ENCODE measurements at places on chromosomes 6 and 20.
A peak's percentile ranks its signal among the peaks of the same experiment; 100 is the strongest.

DNA sequence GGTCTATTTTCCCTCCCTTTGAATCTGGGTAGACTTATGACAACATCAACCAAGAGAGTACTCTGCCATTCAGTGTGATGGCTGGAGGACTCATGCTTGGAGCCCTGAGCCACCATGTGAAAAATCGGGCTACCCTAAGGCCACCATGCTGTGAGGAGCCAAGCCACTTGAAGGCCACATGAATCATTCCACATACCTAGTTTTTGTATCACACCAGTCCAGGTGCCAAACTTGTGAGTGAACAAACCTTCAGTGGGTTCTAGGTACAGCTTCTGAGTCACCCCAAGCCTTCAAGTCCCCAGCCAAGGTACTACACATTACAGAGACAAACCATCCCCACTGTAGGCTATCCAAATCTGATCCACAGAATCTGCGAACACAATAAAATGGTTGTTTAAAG is 37.4 kb upstream of the E2F3 start:
- DNase-seq: no peak

DNA sequence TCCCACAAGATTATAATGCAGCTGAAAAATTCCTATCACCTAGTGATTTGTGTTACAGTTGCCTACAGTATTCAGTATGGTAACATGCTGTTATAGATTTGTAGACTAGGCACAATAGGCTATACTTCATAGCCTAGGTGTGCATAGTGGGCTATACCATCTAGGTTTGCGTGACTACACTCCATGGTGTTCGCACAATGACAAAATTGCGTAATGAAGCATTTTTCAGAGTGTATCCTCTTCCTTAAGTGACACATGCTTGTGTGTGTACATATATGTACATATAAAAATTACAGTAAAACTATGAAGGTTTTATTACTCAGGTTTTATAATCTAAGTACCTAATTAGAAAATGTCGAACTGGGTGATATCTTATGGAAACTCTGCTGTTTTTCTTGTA is 133.0 kb downstream of the FARS2 start:
- no peak for DNase-seq

- DNase-seq: no peak
Observed at GRCh38 chr20:46590443-46590842, 40.0 kb upstream of the OCSTAMP start.

- DNase-seq: peak; percentile 65
Observed at GRCh38 chr20:31833130-31833930, 12.1 kb downstream of the FOXS1 start.

DNA sequence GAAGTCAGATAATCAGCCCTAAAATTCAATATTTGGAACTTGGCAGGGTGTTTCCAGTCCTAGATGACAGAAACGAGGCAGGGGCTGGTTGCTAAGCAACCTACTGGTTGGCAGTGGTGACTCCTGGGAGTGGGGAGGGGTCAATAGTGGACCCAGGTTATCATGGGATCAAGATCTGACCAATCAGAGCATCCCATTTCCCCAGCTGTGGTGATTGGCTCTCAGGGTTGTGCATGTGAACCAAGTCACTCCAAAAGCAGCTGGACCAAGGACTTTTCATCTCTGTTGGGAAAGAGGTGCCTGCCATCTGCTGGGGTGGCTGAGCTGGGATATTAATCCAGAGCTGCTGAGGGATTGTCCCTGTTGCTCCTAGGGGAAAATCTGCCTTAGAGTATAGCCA is 253.4 kb downstream of the PREX1 start:
- DNase-seq: no peak

DNA sequence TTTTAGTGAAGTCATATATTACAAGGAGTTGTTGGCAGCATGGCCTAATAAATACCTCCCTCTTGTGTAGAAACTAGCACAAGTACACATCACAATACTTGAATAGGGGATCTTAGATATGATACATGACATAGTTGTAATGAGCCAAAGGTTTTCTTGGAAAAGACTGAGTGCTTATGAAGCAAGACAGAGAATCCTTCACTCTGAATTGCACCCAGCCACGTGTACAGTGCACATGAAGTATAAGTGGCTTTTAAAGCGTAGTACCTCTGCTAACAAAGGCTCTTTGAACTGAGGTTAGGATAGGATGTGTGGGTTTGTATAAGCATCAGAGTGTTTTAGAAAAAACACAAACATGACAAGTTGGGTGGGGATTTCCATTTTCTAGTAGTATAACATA is 145.5 kb upstream of the STMND1 start:
- peak; percentile 28 for DNase-seq

GRCh38 chr6:72078096-72078495 is 191.7 kb downstream of the RIMS1 start:
- DNase-seq: no peak

DNA sequence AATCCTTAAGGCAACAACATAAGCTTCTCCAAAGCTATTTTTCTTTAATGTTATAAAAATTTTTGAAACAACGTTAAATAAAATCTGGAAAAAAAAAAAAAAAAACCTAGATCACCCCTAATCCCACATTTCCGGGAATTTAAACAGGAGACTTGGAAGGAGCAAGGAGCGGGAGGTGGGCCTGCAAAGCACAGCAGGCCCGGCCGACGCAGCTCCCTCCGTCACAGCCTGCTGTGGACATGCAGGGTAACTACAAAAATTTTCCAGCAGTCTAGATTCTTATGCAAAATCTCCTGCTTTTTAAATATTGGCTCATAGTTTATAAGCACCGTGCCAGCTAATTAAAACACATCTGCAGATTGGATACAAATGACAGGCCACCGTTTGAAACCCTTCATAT is 23.5 kb downstream of the FOXF2 start:
- DNase-seq: no peak

GRCh38 chr20:61814244-61814643 is 251.4 kb downstream of the TAF4 start:
- no peak for DNase-seq

- no peak for DNase-seq
Observed at GRCh38 chr20:38209054-38209675, 44.1 kb upstream of the TGM2 start.

GRCh38 chr20:59495894-59496510 is 108.3 kb upstream of the PHACTR3 start:
- DNase-seq: peak; percentile 80

DNA sequence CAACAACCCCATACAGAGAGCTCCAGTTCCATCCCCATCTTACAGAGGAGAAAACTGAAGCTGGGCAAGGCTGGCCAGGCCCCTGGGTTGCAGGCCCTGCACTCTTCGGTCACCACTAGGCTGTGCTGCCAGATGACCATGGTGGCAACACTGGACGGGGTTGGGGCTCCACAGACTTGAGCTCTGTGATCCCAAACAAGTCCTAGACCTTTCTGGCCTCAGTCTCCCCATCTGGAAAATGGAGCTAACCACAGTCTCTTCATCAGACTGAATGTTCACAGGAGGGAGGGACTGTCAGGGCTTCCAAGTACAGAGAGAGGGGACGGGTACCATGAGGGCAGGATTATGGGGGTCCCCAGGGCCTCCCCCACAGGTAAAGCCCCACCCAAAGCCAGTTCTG is 41.3 kb upstream of the NOL4L start:
- no peak for DNase-seq

DNA sequence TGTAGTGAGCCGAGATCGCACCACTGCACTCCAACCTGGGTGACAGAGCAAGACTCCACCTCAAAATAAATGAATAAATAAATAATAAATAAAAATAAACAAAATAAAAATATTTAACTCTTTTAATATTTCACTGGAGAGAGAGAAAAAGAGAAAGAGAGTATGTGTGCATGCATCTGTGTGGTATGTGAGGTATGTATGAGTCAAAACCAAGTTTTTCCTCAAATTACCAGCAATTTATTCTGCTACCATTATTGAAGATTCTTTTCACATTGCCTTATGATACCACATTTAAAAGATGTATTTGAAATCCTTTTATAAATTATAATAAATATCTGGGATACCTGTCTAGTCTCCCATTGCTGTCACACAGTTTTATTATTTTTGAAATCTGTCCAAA is 122.1 kb downstream of the CD164 start:
- no peak for DNase-seq

- no peak for DNase-seq
Observed at GRCh38 chr6:101391772-101392585, 1.5 kb upstream of the GRIK2 start.

DNA sequence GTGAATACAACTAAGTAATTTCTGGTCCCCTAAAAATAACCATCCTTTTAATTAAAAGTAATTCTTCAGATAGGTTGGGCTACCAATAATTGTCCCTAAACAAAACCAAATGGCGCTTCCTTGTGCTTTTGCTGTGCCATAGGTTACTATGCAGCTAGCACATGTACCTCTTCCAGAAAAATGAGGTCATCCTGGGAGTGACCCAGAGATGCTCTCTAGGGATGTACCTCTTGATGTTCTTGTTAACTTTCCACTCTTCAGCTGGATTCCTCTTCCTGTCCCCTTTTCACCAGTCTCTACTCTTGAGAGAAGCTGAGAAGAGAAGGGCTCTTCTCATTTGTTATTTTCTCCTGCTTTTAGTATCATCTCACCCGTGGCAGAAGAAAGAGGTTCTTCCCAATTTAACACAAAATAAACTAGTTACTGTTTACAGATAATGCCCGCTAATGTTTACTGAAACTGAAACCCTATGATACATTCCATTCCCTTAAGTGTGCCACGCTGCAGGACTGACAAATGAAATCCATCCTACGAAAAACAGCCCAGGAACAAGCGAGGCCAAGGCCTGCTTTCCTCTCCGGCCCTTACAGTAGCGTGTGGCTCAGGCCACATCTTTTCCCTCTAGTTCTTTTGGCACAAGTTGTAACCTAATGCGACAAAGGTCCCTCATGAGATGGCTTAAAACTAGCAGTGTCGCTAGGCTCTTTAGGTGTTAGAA is 24.2 kb downstream of the MRS2 start:
- DNase-seq: no peak

- DNase-seq: no peak
Observed at GRCh38 chr6:27161603-27161945, 85.9 kb upstream of the PRSS16 start.

DNA sequence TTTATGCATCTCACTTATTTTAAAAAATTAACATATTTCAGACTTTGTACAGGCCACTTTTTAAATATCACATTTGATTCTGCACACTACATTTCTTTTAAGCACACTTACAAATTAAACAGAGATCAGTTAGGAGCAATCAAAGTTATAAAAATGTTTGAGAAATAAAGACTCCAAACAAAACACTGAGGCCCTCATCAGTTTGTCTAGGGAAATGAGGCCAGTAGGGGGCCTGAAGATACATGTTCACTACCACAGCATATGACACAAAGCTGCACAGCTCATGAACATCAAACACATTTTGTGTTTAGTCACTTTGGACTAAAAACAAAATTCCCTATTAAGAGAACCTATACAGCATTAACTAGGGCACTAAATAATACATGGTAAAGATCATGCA is 180.5 kb downstream of the PDE7B start:
- DNase-seq: no peak

DNA sequence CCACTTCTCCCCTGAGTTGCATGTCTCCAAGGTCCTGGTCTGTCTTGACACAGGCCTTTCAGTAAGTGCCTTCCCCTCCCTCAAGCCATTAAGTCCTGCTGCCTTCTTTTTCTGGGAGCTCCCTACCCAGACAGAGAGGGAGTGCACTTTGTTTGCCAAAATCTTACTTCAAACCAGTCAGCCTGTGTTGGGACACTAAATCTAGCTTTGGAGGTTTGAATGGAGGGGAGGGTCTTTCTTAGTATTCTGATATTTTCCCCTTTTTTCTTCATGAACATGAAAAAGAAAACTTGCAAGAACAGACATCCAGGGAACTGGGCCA is 170.7 kb upstream of the PMEPA1 start:
- peak; percentile 23 for DNase-seq

DNA sequence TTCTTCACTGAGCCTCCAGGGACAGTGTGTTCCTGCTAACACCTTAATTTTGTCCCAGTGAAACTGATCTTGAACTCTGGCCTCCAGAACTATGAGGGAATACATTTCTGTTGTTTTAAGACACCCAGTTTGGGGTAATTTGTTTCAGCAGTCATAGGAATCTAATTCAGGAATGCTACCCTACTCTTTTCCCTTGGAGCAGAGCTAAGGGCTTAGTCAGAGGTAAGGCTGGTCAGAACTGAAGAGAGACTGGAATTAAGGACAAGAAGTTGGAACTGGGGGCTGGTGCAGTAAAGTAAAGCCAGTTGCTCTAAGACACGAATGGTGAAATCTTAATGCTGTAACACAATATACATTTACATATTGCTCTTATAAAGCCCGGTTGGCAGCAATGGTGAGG is 809.7 kb downstream of the MAFB start:
- DNase-seq: no peak

DNA sequence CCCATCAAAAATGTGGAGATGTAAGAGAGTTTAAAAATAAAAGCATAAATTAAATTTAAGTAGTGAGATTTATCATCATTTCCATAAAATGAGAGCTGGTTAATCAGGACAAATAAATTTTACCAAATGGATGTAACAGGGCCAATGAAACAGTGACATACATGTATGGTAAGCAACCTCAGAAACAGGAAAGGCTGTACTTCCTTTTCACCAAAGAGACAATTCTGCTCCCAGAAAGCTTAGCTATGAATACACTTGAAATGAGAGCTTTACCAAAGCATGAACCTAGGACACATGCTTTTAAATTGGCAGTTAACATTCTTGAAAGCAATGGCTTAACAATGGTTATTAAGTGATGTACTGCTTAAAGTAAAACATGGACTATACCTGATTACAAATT is 12.1 kb upstream of the UBE2J1 start:
- no peak for DNase-seq

DNA sequence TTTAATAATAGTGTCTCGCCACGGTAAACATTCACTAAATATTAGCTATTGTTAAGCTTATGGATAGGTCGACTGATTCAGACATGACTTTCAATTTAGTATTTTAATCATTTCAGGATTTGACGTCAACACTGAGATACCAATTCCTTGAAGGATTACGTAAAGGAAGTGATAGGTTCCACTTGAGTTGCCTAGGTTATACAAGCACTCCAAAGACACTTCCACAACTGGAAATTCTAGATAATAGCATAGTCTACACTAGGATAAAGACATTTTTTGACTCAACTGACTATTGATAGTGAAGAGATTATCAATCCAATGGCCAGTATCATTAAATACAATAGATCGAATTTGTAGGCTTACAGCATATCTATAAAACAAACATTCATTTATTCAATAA is 63.9 kb upstream of the NHSL1 start:
- DNase-seq: no peak
